ENCODE measurements at places on chromosomes 12 and 14. TPM values are rescaled to one million over a fixed set of nuclear protein-coding genes. Genes with fewer than 3 reads are reported as not detected.

Gene TAS2R8
- total RNA-seq = not detected

Gene TC2N
- total RNA-seq = not detected

Gene GPR135
- total RNA-seq = 0.66 TPM

Gene WNT5B
- total RNA-seq = 0.14 TPM

Gene SPRYD4
- total RNA-seq = 1.8 TPM

Gene FKBP4
- total RNA-seq = 53.5 TPM

Gene CEBPE
- not detected for total RNA-seq

Gene BIN2
- total RNA-seq = not detected

Gene BDKRB1
- not detected for total RNA-seq

Gene MYH7
- not detected for total RNA-seq

Gene TSPAN8
- total RNA-seq = 0.18 TPM

Gene PIWIL1
- not detected for total RNA-seq

Gene MON2
- total RNA-seq = 23.7 TPM

Gene CNTN1
- total RNA-seq = 0.79 TPM

Gene L3HYPDH
- total RNA-seq = 35.5 TPM

Gene RFX4
- total RNA-seq = not detected

Gene TMCC3
- total RNA-seq = 19.9 TPM

Gene EML5
- total RNA-seq = under 0.01 TPM

Gene TSPAN11
- 2.2 TPM for total RNA-seq

Gene KCNH3
- total RNA-seq = 0.28 TPM

Gene LRRC10
- total RNA-seq = not detected

Gene TAS2R46
- total RNA-seq = 1.6 TPM

Gene HOXC10
- not detected for total RNA-seq

Gene EPYC
- total RNA-seq = not detected

Gene RNASE3
- total RNA-seq = not detected

Gene DTX1
- total RNA-seq = not detected

Gene RFLNA
- total RNA-seq = 70.8 TPM

Gene PTPN6
- 0.13 TPM for total RNA-seq

Gene ARPC3
- total RNA-seq = 246 TPM

Gene FLVCR2
- total RNA-seq = 2.2 TPM

Gene RBP5
- not detected for total RNA-seq

Gene CCDC198
- not detected for total RNA-seq

Gene DLGAP5
- total RNA-seq = 48.5 TPM

Data from pulmonary artery endothelial cell (primary cell).